Foreskin keratinocyte (primary cell): ENCODE measurements at places on chromosomes 16 and 17. TPM values are rescaled to one million over a fixed set of nuclear protein-coding genes. Genes with fewer than 3 reads are reported as not detected.

Gene GRB2
- 53.4 and 53.7 TPM in 2 replicates for total RNA-seq

Gene KRTAP9-4
- total RNA-seq, result not detected in 2 replicates

Gene CLEC18B
- 0.18 and 0.20 TPM in 2 replicates for total RNA-seq

Gene BCKDK
- total RNA-seq, result 41.1 and 41.9 TPM in 2 replicates

Gene TNFRSF13B
- total RNA-seq, result not detected in 2 replicates

Gene TMED6
- total RNA-seq, result 0.24 TPM in 1 of 2 replicates, not detected in the other

Gene CDH8
- 0.21 and 0.37 TPM in 2 replicates for total RNA-seq

Gene OMG
- total RNA-seq, result not detected in 2 replicates

Gene C16orf86
- total RNA-seq, result 1.2 and 1.3 TPM in 2 replicates

Gene RILP
- total RNA-seq, result 5.1 and 5.5 TPM in 2 replicates

Gene LPO
- not detected in 2 replicates for total RNA-seq

Gene FAM20A
- total RNA-seq, result not detected in 2 replicates

Gene BRIP1
- total RNA-seq, result 17.4 and 18.1 TPM in 2 replicates

Gene MGRN1
- 20.2 and 21.8 TPM in 2 replicates for total RNA-seq

Gene AGRP
- total RNA-seq, result not detected in 2 replicates

Gene KRT39
- total RNA-seq, result not detected in 2 replicates

Gene C17orf113
- 0.18 and 0.31 TPM in 2 replicates for total RNA-seq

Gene PERCC1
- not detected in 2 replicates for total RNA-seq

Gene FOXL1
- total RNA-seq, result 0.46 and 0.51 TPM in 2 replicates

Gene KRT36
- not detected in 2 replicates for total RNA-seq

Gene VTN
- total RNA-seq, result not detected in 2 replicates

Gene TEFM
- 13.2 and 14.1 TPM in 2 replicates for total RNA-seq

Gene PRSS33
- not detected in 2 replicates for total RNA-seq

Gene EFNB3
- 4.2 and 5.3 TPM in 2 replicates for total RNA-seq

Gene CBFA2T3
- 0.18 and 0.20 TPM in 2 replicates for total RNA-seq

Gene MYH2
- 0.03 TPM in 1 of 2 replicates, not detected in the other for total RNA-seq

Gene MMP2
- 52.9 and 95.7 TPM in 2 replicates for total RNA-seq

Gene ERCC4
- total RNA-seq, result 6.3 and 7.2 TPM in 2 replicates

Gene KRTAP16-1
- total RNA-seq, result not detected in 2 replicates

Gene PRDM7
- total RNA-seq, result not detected in 2 replicates

Gene CEP95
- 23.6 and 24.6 TPM in 2 replicates for total RNA-seq

Gene METRN
- total RNA-seq, result 65.7 and 70.0 TPM in 2 replicates

Gene CNTROB
- total RNA-seq, result 29.0 and 31.8 TPM in 2 replicates

Gene ABCC3
- 22.5 and 28.4 TPM in 2 replicates for total RNA-seq

Gene FBXL19
- 32.2 and 33.0 TPM in 2 replicates for total RNA-seq

Gene WSCD1
- not detected in 2 replicates for total RNA-seq

Gene DBF4B
- total RNA-seq, result 9.0 and 12.0 TPM in 2 replicates

Gene BCL6B
- 0.07 and 0.10 TPM in 2 replicates for total RNA-seq

Gene TEX19
- 0.07 TPM in 1 of 2 replicates, not detected in the other for total RNA-seq

Gene ULK2
- total RNA-seq, result 11.2 and 12.4 TPM in 2 replicates

Gene CACNG4
- 0.17 and 0.18 TPM in 2 replicates for total RNA-seq

Gene MED9
- total RNA-seq, result 11.2 and 12.1 TPM in 2 replicates

Gene PRAC2
- total RNA-seq, result not detected in 2 replicates

Gene SPNS3
- total RNA-seq, result not detected in 2 replicates

Gene TBC1D3K
- not detected in 2 replicates for total RNA-seq

Gene AANAT
- not detected in 2 replicates for total RNA-seq

Gene TMEM98
- 46.6 and 53.7 TPM in 2 replicates for total RNA-seq

Gene CCDC40
- total RNA-seq, result 1.3 and 2.1 TPM in 2 replicates

Gene MYH11
- not detected in 2 replicates for total RNA-seq

Gene ANKRD40CL
- total RNA-seq, result not detected in 2 replicates

Gene CUEDC1
- total RNA-seq, result 11.6 and 13.1 TPM in 2 replicates

Gene MFAP4
- not detected in 2 replicates for total RNA-seq

Gene NT5M
- 0.88 and 1.4 TPM in 2 replicates for total RNA-seq

Gene HDAC5
- total RNA-seq, result 7.7 and 10.9 TPM in 2 replicates

Gene NPIPA7
- total RNA-seq, result 7.1 and 7.5 TPM in 2 replicates

Gene ACSM2B
- not detected in 2 replicates for total RNA-seq
